ENCODE measurements at places on chromosomes 1 and 21.

GRCh38 chr1:16915627-16915973 lies 6.1 kb upstream of the CROCC start:
- DNase-seq: no peak

- DNase-seq: no peak
These were observed 7.8 kb upstream of the GPR61 start for GRCh38 chr1:109531826-109532364.

DNA sequence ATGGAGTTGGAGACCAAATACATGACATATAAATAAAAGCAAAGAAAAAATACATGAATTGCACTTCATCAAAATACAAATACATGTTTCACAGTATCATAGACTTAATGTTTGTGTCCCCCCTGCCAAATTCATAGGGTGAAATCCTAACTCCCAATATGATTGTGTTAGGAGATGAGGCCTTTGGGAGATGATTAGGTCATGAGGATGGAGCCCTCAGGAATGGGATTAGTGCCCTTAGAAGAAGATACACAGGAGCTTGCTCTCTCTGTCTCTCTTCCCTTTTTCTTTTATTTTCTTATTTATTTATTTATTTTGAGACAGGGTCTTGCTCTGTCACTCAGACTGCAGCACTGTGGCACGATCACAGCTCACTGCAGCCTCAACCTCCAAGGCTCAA lies 26.0 kb upstream of the FAM131C start:
- no peak for DNase-seq

GRCh38 chr1:22861764-22862440 lies 110.8 kb downstream of the LACTBL1 start:
- DNase-seq: peak; percentile 5

DNA sequence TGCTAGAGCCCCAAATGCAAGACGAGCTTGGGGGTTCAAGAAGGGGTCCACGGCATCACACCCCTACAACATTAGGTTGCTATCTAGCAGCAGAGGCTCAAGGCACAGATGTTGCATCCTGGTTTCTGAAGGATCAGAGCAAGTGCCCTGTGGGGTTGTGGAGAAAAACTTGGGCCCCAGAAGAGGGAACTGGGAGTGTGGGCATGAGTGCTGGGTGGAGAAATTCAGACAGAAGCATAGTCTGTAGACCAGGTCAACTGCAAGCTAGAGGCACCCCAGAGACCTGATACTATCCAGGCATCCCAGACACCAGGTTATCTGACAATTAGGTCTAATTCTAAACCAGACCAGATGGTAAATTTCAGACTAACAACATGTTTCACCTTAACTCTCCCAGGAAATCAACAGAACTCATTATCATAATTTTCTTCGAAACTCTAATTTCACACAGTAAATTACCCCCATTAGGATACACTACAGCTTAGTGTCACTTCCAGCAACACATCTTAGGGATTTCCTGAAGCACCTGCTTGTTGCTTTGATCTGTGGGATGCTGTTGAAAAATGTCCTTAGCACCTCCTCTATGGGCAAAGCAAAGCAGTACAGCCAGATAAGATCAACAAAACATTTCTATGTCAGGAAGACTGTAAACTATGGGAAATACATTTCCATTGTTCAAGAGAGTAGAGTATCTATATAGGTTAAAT lies 179.3 kb downstream of the VAV3 start:
- DNase-seq: no peak

DNA sequence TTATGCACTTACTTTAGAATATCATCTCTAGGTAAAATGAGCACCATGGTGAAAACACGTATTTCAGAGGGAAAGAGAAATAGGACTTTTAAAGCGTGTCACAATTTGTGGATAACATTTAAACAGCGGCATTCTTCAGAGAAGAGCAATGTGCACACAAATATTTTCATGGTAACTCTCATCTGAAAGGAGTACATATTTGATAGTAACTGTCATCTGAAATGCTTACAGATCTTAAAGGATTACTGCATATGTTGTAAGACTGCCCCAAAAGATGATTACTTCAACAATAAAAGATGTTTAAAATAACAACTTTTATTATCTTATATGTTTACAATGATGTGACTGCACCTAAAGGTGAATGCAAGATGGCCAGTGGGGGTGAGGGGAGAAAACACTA lies 408.8 kb downstream of the PLA2G4A start:
- no peak for DNase-seq

DNA sequence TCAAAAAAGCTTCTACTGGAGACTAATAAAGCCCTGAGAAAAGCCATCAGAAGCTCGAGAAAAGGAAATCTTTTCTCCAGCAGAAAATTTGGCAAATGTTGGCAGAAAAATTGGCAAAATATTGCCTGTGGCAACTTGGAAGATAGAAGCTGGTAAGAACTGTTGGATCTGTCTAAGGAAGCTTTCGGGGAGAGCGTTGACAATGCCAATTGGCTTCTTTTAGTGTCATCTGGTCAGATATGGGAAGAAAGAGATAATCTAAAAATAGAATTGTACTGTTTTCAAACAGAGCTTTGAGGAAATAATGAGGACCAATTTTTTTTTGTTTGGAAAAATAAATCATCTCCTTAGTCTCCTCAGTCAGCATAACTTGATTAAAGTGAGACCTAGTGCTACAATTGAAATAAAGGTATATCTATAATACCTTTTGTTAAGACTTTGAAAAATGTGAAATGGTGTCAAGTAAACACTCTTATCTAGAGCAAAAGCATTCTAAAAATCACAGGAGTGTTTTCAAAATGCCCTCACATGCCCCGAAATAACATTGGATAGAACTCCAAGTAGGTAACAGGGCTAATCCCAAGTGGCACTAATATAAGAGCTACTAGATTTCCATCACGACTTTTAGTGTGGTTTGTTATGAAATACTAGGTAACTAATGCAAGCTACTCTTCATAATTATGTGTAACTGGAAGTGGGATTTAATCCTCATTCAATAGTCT lies 882.2 kb upstream of the B3GALT2 start:
- DNase-seq: no peak

GRCh38 chr1:6450943-6451373 lies 15.0 kb downstream of the TNFRSF25 start:
- DNase-seq: no peak

DNA sequence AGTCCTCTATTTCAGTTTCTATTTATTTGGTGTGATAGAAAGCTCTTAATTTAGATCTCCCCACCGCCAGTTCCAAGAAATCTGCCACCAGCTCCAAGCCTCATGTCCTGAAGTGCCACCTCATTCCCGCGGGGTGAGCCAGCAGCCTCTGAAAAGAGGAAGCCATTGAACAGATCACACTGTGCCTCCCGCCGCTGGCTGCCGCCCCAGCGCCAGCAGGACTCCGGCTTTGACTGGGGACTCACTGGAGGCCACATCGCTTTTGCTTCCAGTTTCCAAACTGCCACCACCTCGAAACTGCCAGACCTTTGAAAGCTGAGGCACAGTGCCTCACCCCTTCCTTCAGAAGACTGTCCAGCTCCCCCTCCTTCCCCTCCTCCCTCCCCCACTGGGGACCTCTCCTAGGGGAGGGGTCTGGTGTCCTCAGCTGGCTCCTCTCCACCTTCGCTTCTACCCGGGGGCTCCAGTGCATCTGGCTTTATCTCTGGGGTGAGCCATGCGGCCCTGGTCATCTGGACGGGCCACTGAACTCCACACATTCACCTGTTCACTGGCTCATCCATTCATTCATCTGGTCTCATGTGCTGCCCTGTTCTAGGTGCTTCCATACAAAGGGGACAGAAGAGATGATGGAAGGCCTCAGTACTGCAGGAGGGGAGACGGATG lies 58.9 kb downstream of the VPS26C start:
- DNase-seq: no peak

GRCh38 chr1:183983371-183984105 lies 54.0 kb downstream of the COLGALT2 start:
- DNase-seq: no peak

- DNase-seq: no peak
These were observed 60.6 kb downstream of the RGS2 start for GRCh38 chr1:192869308-192869940.

GRCh38 chr1:41118645-41119044 lies 97.1 kb upstream of the SLFNL1 start:
- DNase-seq: no peak

GRCh38 chr1:63082766-63083165 lies 239.6 kb upstream of the FOXD3 start:
- DNase-seq: no peak

- no peak for DNase-seq
These were observed 172.8 kb upstream of the GREM2 start for GRCh38 chr1:240784776-240785175.

- DNase-seq: no peak
These were observed 18.7 kb upstream of the MTF1 start for GRCh38 chr1:37878071-37878470.

- DNase-seq: no peak
These were observed 36.5 kb upstream of the PDE9A start for GRCh38 chr21:42616941-42617340.

GRCh38 chr1:217924924-217925323 lies 293.8 kb downstream of the SPATA17 start:
- DNase-seq: no peak

DNA sequence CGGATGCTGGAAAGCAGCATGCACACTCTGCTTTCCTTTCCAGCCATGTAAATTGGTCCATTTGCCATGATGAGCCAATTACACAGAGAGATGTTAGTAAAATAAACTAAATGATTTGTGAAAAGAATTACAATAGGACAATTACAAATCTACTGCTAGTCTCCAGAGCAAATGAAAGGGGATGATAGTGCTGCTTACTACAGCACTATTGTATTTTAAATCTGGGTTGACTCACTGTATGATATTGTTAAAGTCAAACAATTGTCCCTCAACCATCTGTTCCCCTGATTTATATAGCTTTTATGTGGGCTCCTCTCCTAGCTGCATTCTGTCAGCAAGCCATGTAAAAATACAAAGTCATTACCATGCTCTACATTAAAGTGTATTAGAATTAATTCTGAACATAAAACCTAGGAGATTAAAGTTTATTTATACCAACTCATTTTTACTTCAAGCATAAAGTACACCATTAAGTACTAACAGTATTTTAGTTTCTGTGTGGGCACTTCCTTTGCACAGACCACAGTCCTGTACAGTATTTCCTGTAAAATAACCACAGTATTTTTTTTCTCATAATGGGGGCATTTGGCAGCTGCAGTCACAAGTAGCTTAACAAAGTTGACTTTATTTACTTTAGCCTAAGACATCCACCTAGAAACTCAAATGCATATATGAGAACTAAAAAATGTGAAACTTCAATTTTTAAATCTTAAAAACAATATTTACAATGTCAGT lies 135.8 kb downstream of the VAV3 start:
- DNase-seq: no peak

DNA sequence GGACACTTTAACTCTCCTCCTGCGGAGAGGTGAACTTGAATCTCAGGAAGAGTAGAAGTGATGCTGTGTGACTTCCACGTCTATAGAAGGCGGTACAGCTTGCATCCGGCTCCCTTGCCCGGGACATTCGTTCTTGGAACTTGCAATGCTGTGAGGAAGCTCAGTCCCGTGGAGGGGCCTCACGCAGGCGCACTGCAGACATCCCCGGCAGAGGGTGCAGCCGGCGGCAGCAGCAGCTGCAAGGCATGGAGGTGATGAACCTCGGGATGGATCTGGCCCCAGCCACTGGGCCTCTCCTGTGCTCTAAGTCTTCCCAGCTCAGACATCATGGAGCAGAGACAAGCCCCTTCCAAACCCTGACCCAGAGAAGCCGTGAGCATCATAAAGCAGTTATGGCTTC lies 61.8 kb upstream of the SOD1 start:
- DNase-seq: no peak

DNA sequence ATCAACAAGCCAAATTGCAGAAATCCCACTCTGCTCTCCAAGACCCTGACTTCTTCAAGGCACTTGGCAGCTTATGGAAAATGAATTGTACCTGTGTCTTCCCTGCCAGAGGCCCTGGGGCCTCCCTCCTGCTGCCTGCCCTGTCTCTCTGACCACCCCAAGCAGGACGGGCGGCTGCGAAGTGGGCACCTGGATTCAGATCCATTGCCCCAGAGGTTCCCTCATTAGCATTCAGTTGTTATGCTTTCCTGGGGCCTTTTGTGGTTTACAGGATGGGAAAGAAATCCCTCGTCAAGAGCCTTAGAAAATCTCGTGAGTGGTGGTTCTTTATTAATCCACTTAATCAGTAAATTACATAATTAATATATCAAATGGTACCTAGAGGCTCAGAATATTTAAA lies 179.3 kb downstream of the TNR start:
- DNase-seq: no peak

GRCh38 chr21:38323721-38324531 lies 67.1 kb downstream of the KCNJ15 start:
- DNase-seq: peak; percentile 87

GRCh38 chr1:194300776-194301175 lies 1114.4 kb upstream of the B3GALT2 start:
- DNase-seq: no peak

DNA sequence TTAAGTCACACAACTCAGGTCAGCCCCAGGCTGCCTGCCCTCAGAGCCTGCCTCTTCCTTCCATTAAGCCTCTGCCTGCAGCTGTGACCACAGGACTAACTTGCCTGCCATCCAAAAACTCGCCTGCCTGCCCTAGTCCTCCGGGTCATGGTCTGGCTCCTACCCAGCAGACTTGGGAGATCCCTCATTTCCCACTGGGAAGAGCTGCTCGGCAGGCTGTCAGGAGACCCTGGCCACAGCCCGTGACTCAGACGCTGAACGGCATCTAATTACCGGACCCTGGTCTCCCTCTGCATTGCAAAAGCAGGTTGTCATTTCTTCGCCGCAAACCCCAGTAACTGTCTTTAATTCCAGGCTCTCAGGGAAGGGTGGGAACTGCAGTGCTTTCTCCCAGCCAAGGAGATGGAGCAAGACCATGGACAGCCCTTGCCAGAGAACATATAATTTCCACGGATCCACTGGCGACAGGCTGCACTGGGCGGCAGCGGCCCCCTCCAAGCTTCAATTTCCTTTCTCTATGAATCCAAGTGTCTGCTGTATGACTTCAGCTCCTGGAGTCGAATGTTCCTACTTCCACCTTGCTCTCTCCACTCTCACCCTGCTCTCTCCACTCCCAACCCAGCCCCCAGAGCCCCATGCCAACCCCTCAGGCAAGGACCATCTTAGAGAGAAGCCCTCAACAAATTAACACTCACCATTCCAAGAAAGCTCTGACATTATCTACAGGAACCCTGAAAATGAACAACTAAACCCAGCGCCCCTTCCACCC lies 20.4 kb downstream of the OLFML2B start:
- DNase-seq: no peak

DNA sequence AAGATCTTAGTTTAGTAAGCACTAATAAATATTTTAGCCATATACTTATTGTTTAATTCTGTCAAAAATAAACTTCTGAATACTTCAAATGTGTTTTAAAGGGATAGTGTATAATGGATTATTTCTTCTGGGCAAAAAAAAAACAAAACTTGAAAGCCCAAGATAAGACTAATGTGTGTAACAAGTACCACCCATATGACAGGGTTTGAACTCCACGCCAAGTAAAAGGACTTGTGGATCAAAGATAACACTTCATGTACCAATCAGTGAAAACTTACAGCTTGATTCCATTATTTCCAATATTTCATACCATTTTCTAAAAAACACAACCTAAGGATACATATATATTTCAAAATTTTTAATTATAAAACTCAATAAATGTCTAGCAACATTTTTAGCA lies 59.5 kb downstream of the DENND1B start:
- DNase-seq: no peak

- no peak for DNase-seq
These were observed 59.4 kb downstream of the SYT6 start for GRCh38 chr1:114094363-114094634.

GRCh38 chr1:234243521-234244260 lies 129.6 kb upstream of the COA6 start:
- DNase-seq: no peak
